ENCODE measurements at places on chromosomes 16 and 17.

GRCh38 chr16:73202161-73202729 lies 154.3 kb upstream of the ZFHX3 start:
- no peaks in the 10 kb centered on the region for H3K36me3 ChIP-seq
- H3K27ac ChIP-seq: no peak overlapping the region
- H3K4me3 ChIP-seq: no peak overlapping the region
- no peaks in the 10 kb centered on the region for H3K27me3 ChIP-seq

DNA sequence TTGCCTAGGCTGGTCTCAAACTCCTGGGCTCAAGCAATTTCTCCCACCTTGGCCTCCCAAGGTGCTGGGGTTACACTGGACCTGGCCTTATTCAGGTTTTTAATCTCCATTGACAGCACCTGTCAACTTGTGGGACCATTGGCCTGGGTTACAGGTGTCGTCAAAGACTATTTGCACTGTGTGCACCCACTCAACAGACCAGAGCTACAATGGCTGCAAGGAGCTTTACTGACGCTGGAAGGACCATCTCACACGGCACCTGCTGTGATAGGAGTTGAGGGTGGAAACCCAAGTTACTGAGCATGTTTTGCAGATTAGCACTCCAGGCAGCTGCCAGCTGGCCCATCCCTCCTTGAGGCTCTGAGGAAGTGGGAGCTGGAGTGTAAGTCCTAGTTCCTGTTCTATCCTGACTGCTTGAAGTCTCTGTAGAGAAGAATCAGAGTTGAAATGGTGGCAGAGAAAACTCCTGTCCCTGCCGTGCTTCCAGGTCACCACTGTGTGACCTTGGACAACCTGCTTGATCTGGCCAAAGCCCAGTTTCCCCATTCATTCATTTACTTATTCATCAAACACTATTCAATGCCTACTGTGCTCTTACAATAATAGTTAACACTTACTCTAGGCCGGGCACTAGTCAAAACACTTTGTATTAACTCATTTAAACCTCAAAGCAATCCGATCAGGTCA lies 42.4 kb upstream of the LONP2 start:
- H3K27ac ChIP-seq: no peak overlapping the region
- peaks cover 4% of the 10 kb centered on the region for H3K36me3 ChIP-seq
- H3K27me3 ChIP-seq: peaks cover 2% of the 10 kb centered on the region
- no peaks in the 10 kb centered on the region for H3K4me1 ChIP-seq
- H3K4me3 ChIP-seq: no peak overlapping the region

GRCh38 chr17:82782657-82783207 lies 30.9 kb downstream of the TBCD start:
- peaks cover 11% of the 10 kb centered on the region for H3K27me3 ChIP-seq
- peak overlapping the region; percentile 34 for H3K27ac ChIP-seq
- no peak overlapping the region for H3K4me3 ChIP-seq
- no peaks in the 10 kb centered on the region for H3K36me3 ChIP-seq
- peaks cover 19% of the 10 kb centered on the region for H3K4me1 ChIP-seq
- no peak for DNase-seq

GRCh38 chr16:71894229-71894920 lies 956 bp upstream of the IST1 start:
- peaks cover 11% of the 10 kb centered on the region for H3K27me3 ChIP-seq
- peaks cover 2% of the 10 kb centered on the region for H3K4me1 ChIP-seq

DNA sequence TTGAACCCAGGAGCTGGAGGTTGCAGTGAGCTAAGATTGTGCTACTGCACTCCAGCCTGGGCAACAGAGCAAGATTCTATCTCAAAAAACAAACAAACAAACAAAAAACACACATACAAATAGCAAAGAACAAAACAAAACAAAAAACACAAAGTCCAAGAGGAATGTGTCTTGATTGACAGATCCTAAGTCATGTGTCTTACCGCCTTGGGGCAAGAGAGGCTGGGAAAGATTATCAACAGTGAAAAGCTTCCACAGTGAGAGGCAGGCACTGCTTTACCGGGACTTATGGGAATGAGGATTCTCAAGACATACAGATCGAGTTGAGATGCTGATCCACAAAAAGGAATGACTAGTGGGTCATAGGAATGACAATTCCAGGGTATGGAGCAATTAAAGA lies 62.7 kb upstream of the GAS7 start:
- H3K4me1 ChIP-seq: no peaks in the 10 kb centered on the region
- H3K4me3 ChIP-seq: no peak overlapping the region
- H3K27me3 ChIP-seq: no peaks in the 10 kb centered on the region
- no peak overlapping the region for H3K27ac ChIP-seq
- no peak for DNase-seq
- no peaks in the 10 kb centered on the region for H3K36me3 ChIP-seq

DNA sequence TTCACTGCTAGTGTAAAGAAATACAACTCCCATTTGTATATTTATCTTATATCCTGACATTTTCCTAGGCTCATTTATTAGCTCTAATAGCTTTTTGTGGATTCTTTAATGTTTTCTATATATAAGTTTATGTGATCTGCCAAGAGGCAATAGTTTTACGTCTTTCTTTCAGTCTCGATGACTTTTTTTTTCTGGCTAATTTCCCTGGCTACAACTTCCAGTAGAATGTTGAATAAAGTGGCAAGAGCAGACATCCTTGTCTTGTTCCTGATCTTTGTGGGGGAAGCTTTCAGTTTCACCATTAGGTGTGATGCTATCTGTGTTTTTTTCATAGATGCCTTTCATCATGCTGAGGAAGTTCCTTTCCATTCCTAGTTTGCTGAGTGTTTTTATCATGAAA lies 43.9 kb upstream of the ABCA3 start:
- no peak overlapping the region for H3K27ac ChIP-seq
- peaks cover 11% of the 10 kb centered on the region for H3K36me3 ChIP-seq
- H3K27me3 ChIP-seq: no peaks in the 10 kb centered on the region

GRCh38 chr17:66465701-66466100 lies 163.3 kb downstream of the PRKCA start:
- H3K27ac ChIP-seq: no peak overlapping the region
- no peaks in the 10 kb centered on the region for H3K4me1 ChIP-seq
- no peaks in the 10 kb centered on the region for H3K27me3 ChIP-seq
- DNase-seq: no peak

DNA sequence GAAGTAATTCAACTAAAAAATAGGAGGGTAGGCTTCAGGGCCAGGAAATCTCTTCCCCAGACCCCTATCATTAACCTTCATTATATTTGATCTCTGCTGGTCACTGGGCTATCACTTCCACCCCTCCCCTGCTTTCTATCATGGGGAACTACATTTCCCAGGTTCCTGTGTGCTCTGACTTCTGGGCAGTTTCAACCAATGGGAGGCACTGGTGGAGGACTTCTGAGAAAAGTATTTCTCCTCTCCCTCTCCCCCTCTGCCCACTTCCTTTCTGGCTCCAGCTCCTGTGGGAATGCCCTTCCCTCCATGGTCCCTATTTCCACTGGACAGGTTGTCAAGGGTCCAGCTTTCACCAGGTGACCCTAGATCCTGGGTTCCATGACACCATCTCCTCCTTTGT lies 364.4 kb downstream of the C16orf95 start:
- no peak for DNase-seq
- H3K27me3 ChIP-seq: no peaks in the 10 kb centered on the region
- H3K36me3 ChIP-seq: no peaks in the 10 kb centered on the region
- no peak overlapping the region for H3K4me3 ChIP-seq

GRCh38 chr16:20897922-20898321 lies 2.2 kb downstream of the DCUN1D3 start:
- no peak for DNase-seq
- H3K4me1 ChIP-seq: peaks cover 14% of the 10 kb centered on the region
- peak overlapping the region; percentile 16 for H3K4me3 ChIP-seq
- H3K27ac ChIP-seq: peak overlapping the region; percentile 10
- no peaks in the 10 kb centered on the region for H3K36me3 ChIP-seq

GRCh38 chr17:44212507-44213402 lies 6.7 kb downstream of the UBTF start:
- no peaks in the 10 kb centered on the region for H3K36me3 ChIP-seq
- peak; percentile 43 for DNase-seq
- H3K27ac ChIP-seq: peak overlapping the region; percentile 59
- peaks cover 17% of the 10 kb centered on the region for H3K27me3 ChIP-seq
- H3K4me3 ChIP-seq: peak overlapping the region; percentile 64

DNA sequence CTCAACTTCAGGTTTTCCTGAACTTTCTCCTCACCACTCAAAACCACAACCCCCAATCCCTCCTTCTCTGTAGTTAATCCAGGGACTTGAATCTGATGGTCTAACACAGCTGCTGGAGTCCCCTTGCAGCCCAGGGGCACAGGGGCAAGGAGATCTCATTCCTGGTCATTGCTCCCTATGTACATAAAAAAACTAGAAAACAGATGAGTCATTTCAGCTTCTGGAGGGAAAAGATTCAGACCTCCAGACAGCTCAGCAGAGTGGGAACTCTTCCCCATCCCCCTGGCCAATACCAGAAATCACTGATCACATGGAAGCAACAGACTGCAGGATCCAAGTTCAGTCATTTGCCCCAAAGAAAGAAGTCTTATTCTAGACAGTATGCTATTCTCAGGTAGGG lies 62.1 kb downstream of the DYNLRB2 start:
- H3K27me3 ChIP-seq: peaks cover 2% of the 10 kb centered on the region
- H3K36me3 ChIP-seq: peaks cover 10% of the 10 kb centered on the region
- no peak overlapping the region for H3K27ac ChIP-seq
- DNase-seq: no peak
- no peak overlapping the region for H3K4me3 ChIP-seq

- peaks cover 6% of the 10 kb centered on the region for H3K27me3 ChIP-seq
- H3K4me3 ChIP-seq: no peak overlapping the region
- DNase-seq: peak; percentile 82
- H3K4me1 ChIP-seq: peaks cover 2% of the 10 kb centered on the region
- no peak overlapping the region for H3K27ac ChIP-seq
Observed at GRCh38 chr17:27381007-27381501, 75.2 kb upstream of the KSR1 start.

DNA sequence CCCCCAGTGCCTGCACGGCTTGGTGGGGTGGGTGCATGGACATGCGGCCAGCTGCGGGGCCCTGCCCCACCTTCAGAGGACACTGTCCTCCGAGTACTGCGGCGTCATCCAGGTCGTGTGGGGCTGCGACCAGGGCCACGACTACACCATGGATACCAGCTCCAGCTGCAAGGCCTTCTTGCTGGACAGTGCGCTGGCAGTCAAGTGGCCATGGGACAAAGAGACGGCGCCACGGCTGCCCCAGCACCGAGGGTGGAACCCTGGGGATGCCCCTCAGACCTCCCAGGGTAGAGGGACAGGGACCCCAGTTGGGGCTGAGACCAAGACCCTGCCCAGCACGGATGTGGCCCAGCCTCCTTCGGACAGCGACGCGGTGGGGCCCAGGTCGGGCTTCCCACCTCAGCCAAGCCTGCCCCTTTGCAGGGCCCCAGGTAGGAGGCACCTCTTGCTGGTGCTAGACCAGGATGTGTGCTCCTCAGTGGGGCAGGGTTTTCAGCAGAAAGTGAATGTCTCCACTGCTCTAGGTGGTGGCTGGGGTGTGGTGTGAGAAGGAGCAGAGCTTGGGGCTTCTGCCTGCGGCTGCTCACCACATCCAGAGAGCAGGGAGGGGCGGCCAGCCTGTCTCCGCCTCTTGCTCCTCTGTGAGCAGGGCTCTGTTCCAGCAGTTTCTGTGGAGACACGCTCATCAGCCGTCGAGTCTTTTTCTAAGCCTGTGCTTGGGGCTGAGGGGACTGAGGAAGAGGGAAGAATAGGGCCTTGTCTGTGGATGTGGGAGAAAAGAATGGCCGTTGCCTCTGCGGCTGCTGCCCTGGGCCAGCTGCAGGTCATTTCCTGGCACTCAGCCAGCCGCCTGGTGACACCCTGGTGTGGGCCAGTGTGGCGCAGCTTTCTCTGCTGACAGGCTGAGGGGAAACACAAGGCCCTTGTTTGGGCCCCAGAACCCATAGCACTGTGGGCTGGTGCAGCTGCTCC lies 2.2 kb downstream of the ZNF276 start:
- peaks cover 10% of the 10 kb centered on the region for H3K27me3 ChIP-seq
- H3K4me3 ChIP-seq: peak overlapping the region; percentile 80
- no peaks in the 10 kb centered on the region for H3K4me1 ChIP-seq
- no peak overlapping the region for H3K27ac ChIP-seq
- DNase-seq: no peak

DNA sequence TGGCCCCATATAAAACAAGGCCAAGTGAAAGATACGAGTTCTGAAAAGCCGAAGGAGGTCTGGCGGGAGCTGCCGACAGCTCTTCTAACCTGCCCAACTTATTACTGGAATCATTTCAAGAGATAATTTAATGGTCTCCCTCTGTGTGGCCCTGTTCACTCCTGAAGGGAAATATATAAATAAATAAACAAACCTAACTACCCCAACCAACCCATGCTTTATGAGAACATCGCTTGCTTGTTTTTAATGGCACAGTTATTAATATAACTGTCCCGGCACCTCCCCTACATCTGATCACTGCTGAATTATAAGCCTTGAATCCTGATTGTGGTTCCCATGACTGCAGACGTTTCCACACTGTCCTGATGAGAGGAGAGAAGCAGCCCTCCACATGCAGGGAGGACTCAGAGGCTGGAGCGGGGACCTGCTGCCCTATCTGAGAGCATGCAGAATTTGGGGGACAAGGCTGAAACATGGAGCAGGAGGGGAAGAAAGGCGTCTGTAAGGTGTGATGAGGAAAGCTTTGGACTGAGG lies 22.2 kb downstream of the CDK5RAP3 start:
- peak overlapping the region; percentile 47 for H3K4me3 ChIP-seq
- no peaks in the 10 kb centered on the region for H3K36me3 ChIP-seq
- peak overlapping the region; percentile 88 for H3K27ac ChIP-seq
- H3K27me3 ChIP-seq: peaks cover 12% of the 10 kb centered on the region
- peaks cover 64% of the 10 kb centered on the region for H3K4me1 ChIP-seq

- no peak overlapping the region for H3K4me3 ChIP-seq
- H3K27me3 ChIP-seq: peaks cover 2% of the 10 kb centered on the region
- H3K36me3 ChIP-seq: peaks cover 6% of the 10 kb centered on the region
- no peak overlapping the region for H3K27ac ChIP-seq
- DNase-seq: no peak
Observed at GRCh38 chr16:11128211-11129141, 127.5 kb downstream of the SOCS1 start.

GRCh38 chr16:58339452-58339981 lies 44.7 kb upstream of the PRSS54 start:
- no peak overlapping the region for H3K27ac ChIP-seq
- no peak for DNase-seq
- peaks cover 2% of the 10 kb centered on the region for H3K27me3 ChIP-seq
- no peak overlapping the region for H3K4me3 ChIP-seq
- H3K36me3 ChIP-seq: no peaks in the 10 kb centered on the region
- peaks cover 7% of the 10 kb centered on the region for H3K4me1 ChIP-seq

DNA sequence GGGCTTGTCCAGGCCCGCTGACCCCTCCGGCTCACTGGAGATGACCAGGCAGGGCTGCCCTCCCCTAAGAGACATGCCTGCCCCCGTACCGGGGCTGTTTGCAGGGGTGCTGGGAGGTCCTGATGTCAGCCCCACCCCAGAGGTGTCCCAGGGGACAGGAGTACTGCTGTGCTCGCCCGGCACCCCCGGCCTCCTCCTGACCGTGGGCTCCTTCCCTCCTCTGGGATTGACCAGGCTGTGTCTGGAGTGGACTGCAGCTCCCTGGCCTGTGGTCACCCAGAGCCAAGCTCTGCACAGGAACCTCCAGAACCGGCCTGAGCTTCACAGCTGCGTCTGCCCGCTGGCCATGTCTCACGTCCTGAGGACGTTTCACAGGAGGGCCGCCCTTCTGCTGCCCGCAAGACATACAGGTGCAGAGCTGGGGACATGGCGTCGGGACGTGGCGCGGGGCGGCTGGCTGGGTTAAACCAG lies 53.2 kb downstream of the LMF1 start:
- H3K4me1 ChIP-seq: peaks cover 25% of the 10 kb centered on the region
- H3K27me3 ChIP-seq: peaks cover 8% of the 10 kb centered on the region
- H3K4me3 ChIP-seq: no peak overlapping the region
- no peak overlapping the region for H3K27ac ChIP-seq
- DNase-seq: no peak

GRCh38 chr17:81124377-81124776 lies 40.9 kb upstream of the PVALEF start:
- H3K4me3 ChIP-seq: no peak overlapping the region
- no peak overlapping the region for H3K27ac ChIP-seq

Data from glutamatergic neuron (in vitro differentiated cells).